Stimulated activated CD8-positive, alpha-beta memory T cell treated with anti-CD3 and anti-CD28 coated beads, Interleukin-4, amount 100 ng/mL, for 24 hours (primary cell): ENCODE measurements at places on chromosomes 6 and 20.
A peak's percentile ranks its signal among the peaks of the same experiment; 100 is the strongest.

GRCh38 chr20:22456109-22456508, 128.3 kb downstream of the FOXA2 start:
- DNase-seq = no peak

- no peak for DNase-seq
These were observed 6.6 kb upstream of the FABP7 start for GRCh38 chr6:122772724-122773415.

DNA sequence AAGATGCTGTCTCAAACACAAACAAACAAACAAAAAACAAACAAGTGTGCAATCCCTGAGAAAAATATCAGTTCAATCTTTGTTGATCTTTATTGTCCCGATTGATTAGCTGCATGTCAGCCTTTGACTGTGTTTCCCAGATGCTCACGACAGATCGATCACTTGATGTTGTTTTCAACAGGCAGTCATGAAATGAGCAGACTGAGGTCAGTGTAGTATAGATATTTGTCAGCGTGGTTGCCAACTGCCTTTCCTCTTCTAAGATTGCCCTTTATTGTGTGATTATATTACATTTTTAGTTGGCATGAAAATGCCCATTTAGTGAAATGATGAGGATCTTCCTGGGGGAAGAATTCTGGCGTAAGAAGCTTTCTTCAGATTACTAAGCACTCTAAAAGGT, 25.6 kb downstream of the UTRN start:
- no peak for DNase-seq

- no peak for DNase-seq
These were observed 15.8 kb downstream of the KLHL32 start for GRCh38 chr6:96940322-96940721.

- DNase-seq = no peak
These were observed 125.4 kb upstream of the SAMD5 start for GRCh38 chr6:147382945-147383554.

DNA sequence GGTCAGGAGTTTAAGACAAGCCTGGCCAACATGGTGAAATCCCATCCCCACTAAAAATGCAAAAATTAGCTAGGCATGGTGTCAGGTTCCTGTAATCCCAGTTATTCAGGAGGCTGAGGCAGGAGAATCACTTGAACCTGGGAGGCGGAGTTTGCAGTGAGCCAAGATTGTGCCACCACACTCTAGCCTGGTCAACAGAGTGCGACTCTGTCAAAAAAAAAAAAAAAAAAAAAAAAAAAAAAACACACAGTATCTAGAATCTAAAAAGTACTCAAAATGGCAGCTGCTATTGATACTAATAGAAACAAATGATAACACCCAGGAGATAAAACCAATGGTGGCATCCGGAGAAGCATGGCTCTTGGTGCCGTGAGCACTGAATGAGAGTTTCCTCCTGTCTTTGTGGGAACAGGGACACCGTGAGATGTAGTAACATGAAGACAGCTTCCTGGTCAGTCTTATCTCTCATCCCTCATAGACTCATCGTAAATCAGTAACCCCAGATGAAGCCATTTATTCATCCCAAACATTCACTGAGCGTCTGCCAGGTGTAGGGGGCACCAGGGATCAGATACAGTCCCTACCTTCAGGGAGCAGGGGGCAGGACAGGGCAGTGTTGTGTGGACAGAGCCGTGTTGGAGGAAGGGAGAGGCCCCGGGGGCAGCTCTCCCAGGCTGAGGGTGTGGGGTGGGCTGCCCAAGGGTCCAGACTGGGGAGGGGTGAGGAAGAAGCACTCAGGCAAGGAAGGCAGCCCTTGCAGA, 66.1 kb downstream of the SYNJ2 start:
- DNase-seq = no peak

DNA sequence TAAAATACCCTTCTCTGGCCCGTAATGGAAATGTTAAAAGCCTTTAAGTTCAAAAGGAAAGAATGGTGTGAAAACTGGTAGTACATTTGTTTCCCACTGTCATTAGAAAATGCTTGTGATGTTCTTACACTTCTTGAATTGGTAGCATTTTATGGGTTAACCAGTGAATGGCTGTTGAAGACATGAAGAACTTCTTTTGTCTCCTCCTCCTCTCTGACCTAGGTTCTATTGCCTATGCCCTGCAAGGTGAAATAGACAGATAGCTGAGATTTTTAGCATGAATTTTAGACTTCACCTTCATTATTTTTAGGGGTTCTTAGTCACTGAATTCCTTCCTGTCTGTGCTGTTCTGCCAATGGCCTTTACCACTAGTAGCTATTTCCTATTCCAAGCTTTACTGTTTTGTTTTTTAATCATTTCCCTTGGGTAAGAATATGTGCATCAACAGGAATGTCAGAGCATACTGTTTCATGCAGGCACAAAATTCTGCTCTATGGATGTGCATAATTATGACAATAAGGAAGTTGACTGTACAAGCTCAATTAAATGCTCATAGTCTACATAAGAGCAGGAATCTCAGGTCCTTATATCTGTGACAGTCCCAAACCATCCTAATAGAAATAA, 4.9 kb downstream of the TNFAIP3 start:
- no peak for DNase-seq

DNA sequence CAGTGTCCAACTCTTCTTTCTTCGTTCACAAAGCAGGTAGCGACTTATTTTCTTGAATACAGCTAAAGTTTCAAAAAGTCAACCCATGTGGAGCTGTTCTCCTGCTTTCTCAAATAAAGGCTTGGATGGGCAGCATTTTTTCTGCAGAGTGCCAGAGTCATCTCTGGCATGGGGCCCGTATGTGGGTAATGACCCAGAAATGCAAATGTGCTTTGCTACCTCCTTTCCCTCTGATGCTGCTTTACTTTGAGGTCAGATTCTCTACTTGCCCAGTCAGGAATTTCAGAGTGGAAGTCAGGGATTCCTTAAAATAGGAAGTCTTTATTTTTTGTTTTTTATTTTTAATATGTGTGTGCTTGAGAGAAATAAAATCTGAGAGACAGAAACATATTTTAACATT, 4.9 kb downstream of the NKAIN2 start:
- no peak for DNase-seq

GRCh38 chr20:46108435-46108841, 9.7 kb upstream of the CD40 start:
- DNase-seq = no peak

- no peak for DNase-seq
These were observed 15.6 kb downstream of the VGLL2 start for GRCh38 chr6:117280922-117281321.

DNA sequence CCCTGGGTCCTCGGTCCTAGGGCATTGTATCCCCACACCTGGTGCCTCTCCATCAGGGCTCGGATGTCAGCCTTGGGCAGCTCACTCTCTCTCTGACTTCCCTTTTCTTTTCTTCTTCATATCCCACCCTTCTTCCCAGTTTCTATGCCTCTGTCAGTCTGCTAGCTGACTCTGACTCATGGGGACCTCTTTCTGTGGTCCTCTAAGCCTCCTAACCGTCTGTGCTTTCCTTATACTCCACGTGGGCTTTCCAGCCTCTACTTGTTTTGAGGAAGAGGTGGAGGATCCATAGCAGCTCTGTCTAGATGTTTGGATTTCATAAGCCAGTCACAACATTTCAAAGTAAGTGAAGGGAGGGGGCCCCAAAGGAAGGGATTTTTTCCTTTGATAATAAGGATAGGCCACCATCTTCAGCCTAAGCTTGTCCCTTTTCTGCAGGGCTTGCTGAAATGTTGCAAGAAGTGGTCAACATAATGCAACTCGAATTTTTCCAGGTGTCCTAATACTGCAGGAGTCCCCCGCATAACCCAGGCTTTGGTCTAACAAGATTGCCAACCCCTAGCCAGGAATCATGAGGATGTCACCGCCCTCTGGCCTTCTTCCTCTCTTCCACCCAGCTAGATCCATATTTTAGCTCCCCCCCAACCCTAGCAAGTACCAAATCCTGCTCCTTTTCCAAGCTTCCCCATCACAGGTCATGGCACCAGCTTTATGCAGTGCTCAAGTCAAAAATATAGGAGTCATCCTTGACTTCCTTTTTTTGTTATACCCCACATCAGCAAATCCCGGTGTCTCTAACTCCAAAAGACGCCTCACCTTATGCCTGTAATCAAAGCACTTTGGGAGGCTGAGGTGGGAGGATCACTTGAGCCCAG, 8.7 kb upstream of the PLTP start:
- no peak for DNase-seq

- no peak for DNase-seq
These were observed 11.7 kb upstream of the TBC1D7 start for GRCh38 chr6:13339863-13340630.

- DNase-seq = no peak
These were observed 404.4 kb upstream of the RNF217 start for GRCh38 chr6:124557873-124558272.

- DNase-seq = no peak
These were observed 686 bp downstream of the ZGPAT start for GRCh38 chr20:63708301-63709148.

GRCh38 chr20:62952968-62953838, 694 bp downstream of the SLC17A9 start:
- DNase-seq = no peak

DNA sequence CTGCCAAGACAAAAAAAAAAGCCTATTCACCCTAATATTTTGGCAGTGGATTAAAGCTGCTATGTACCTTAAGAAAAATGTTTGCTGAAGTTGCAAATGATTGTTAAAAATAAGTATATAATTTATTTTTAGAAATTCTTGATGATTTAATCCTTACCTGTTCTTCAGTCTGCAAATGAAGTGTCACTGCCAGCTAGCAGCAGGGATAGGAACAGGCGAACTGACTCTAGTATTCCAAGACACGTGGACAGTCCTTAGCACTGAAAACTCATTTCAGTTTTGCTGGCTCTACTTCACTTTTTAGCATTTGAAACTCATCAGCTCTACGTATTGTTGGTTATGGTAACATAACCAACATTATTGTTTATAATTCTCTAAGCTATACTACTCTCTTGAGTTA, 204.4 kb upstream of the ID4 start:
- DNase-seq = no peak

- no peak for DNase-seq
These were observed 134.6 kb downstream of the ATXN1 start for GRCh38 chr6:16626650-16627049.

- no peak for DNase-seq
These were observed 209.8 kb upstream of the FOXA2 start for GRCh38 chr20:22794200-22794599.

DNA sequence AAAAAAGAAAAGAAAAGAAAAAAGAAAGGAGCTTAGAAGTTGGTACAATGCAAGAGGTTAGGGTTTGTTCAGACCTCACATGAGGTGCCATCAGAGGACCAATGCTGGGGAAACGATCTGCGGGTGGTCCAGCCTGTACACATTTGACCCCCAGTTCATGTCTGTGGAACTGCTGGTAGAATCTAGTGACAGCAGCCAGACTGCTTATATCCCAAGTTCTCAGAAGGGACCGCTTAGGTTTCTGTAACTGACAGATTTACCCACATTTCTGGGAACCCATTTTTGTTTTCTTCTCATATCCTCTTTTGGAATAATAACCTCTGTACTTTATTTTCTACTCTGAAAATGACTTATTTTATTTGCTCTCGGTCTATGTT, 4.7 kb downstream of the PPP1R18 start:
- DNase-seq = no peak

- DNase-seq = no peak
These were observed 219.8 kb downstream of the TFAP2A start for GRCh38 chr6:10194816-10195672.

DNA sequence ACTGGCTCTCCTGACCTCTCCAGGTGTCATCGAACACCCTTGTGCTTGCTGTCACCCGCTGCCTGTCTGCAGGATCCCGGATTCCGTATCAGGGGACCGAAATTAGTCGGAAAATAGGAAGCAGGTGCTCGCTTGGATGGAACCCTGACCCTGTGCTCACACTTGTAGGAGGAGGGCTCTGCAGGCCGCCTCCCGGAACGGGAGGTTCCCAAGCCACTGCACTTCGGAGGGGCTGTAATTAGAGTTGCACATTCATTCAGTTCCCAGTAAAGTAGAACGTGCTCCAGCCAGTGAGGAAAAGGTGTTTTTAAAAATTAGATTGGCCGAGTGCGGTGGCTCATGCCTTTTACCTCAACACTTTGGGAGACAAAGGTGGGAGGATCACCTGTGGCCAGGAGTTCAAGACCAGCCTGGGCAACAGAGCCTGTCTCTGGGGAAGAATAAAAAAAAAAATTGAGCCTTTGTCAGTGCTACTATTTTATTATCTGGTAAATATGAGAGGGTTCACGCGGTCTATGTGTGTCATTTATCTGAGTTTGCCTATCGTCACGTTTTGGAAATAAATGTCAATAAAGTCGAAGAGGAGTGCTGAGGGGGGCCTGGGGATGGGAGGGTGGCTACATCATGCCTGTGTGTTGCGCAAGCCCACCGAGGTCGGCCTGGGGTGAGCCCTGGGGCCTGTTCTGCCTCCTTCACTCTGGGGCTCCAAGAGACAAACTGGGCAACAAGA, 1.5 kb upstream of the GMEB2 start:
- no peak for DNase-seq

GRCh38 chr6:144346719-144347447, 61.7 kb downstream of the UTRN start:
- DNase-seq = no peak

DNA sequence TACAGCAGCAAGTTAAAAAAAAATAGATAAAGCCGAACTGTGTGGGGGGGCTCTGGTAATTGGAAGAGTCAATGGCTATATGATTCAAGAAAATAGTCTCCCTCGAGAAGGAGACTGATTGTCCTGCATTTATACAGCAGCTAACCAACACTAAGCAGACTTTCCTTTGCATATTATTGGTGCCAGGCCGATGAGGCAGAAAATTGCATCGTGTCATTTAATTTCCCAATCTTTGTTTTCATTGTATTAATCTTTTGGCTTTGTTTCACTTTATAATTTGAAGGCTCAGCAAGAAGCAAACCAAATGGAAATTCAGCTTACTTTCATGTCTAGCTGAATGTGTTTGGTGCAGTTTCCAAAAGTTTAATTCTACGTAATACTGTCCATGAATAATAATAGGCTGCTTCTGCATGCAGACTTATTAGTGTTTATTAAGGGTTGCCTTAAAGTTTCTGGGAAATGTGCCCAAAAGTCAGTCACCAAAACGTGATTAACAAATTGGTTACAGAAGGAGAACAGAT, 258.5 kb downstream of the HACE1 start:
- DNase-seq = no peak

- DNase-seq = no peak
These were observed 89.8 kb upstream of the ATXN1 start for GRCh38 chr6:16851044-16851540.

- no peak for DNase-seq
These were observed 241.2 kb upstream of the TAB2 start for GRCh38 chr6:149076355-149076734.

GRCh38 chr6:150324044-150324443, 44.8 kb upstream of the IYD start:
- no peak for DNase-seq

GRCh38 chr6:69985180-69985579, 118.8 kb downstream of the COL19A1 start:
- no peak for DNase-seq

GRCh38 chr20:17850684-17851026, 117.9 kb downstream of the SNX5 start:
- DNase-seq = no peak

- DNase-seq = peak; percentile 73
These were observed 1.5 kb downstream of the SIGLEC1 start for GRCh38 chr20:3710703-3711483.
